ENCODE measurements at places on chromosomes 1 and 21.

- no peak for DNase-seq
Observed at GRCh38 chr1:41789661-41790330, 128.9 kb downstream of the HIVEP3 start.

DNA sequence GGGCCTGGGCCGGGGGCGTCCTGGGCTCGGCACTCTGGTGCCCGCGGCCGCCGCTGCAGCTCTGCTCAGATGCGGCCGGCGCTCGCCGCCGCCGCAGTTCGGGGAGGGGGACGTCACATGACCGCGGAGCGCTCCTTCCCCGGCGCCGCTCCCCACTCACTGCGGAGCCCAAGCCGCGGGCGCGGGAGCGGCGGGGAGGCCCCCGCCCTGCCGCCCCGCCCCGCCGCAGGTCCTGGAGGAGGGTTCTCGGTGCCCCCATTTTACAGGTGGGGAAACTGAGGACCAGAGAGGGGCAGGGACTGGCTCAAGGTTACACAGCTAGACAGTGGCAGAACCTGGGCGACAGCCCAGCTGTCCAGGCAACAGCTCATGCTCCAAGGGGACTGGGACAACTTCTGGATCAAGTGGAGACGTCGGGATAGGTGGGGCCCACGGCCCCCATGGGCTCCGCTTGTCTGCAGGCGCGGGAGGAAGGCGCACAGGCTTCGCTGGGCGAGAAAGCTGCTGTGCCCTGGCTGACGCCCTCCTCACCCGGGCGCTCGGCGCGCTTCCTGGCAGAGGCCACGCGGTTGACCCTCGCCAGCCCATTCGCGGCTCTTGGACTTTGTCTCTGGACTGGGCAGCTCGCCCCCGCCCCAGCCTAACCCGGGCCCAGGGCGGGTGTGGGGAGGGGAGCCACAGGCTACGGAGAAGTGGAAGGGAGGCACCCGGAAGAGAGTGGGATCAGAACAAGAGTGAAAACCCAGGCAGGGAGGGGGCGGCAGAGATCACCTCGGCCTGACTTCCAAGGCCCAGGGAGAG, at the start of gene RAP1GAP:
Gene RAP1GAP, minus strand, starts transcription at position 100 of the 801 bp plus-strand sequence. CDS start 49,325 bp downstream, outside the sequence.
- DNase-seq, result no peak

DNA sequence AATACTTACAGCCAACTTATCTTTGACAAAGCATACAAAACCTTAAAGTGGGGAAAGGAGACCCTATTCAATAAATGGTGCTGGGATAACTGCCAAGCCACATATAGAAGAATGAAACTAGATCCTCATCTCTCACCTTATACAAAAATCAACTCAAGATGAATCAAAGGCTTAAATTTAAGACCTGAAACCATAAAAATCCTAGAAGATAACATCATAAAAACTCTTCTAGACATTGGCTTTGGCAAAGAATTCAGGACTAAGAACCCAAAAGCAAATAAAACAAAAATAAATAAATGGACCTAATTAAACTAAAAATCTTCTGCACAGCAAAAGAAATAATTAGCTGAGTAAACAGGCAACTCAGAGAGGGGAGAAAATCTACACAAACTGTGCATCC, 335.6 kb upstream of the PBX1 start:
- DNase-seq, result no peak

GRCh38 chr1:171180670-171181069, 4.4 kb upstream of the FMO2 start:
- no peak for DNase-seq

- no peak for DNase-seq
Observed at GRCh38 chr1:235650341-235651169, 971 bp upstream of the GNG4 start.

GRCh38 chr1:77394166-77394565, 112.3 kb downstream of the AK5 start:
- peak; percentile 54 for DNase-seq

- no peak for DNase-seq
Observed at GRCh38 chr1:89310976-89311375, 38.3 kb upstream of the GBP5 start.

DNA sequence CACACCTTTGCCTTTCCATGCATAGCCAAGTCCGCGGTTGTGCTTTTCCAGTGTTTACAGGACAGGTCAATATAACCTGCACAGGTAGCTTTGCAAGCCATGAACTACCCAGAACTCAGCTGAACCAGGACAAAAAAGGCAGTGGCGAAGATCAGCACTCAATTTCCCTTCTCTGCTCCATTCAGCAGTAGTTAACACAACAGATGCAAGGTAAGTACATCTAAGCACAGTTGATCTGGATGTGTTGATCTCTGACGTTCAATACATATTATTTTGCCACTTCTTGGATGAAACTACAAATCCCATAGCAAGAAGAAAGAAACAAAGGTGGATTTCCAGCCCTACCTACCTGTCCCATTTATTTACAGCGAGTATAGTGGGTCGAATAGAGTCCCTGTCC, 146.6 kb upstream of the KRTAP19-8 start:
- DNase-seq, result no peak

- no peak for DNase-seq
Observed at GRCh38 chr1:47694011-47694890, 256.4 kb downstream of the FOXD2 start.

GRCh38 chr1:154840269-154841176, 29.6 kb downstream of the KCNN3 start:
- no peak for DNase-seq

GRCh38 chr1:36148821-36149236, 457 bp downstream of the TRAPPC3 start:
- DNase-seq, result no peak

GRCh38 chr1:77796695-77797405, 17.4 kb downstream of the MIGA1 start:
- DNase-seq, result no peak

Measured in non-pigmented ciliary epithelial cell (primary cell).